ENCODE measurements at places on chromosomes 12 and 14.
A peak's percentile ranks its signal among the peaks of the same experiment; 100 is the strongest.

GRCh38 chr12:122420471-122421162 lies 1.9 kb downstream of the CLIP1 start:
- no peak for DNase-seq

- no peak for DNase-seq
These were observed 183.3 kb downstream of the CCDC59 start for GRCh38 chr12:82174936-82175335.

DNA sequence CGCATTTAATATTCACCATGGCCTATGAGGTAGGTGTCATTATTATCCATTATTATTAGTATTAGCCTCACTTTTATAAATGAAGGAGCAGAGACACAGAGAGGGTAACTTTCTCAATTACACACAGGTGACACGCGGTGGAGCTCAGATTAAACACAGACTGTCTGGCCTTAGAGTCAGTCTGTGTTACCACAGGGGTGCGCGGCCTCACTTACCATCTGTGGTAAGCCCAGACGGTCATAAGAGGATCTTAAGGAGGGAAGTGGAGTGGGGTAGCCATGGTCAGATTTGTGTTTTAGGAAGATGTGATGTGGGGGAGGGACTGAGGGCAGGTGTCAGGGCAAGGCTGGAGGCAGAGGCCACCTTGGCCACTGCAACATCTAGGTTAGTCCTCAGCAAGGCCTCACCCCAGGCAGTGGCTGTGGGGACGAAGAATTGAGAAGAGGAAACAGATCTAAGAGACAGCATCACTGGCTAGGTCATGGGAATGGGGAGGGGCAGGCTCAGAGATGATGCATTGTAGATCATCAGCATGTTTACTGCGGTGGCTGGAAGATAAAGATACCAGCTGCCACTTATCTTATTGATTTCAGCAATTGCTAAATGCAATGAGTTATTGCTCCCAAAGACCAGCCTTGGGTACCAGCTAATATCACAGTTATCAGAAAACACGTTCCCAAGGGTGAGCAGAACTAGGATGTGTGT lies 67.1 kb downstream of the SERPINA3 start:
- DNase-seq: no peak

GRCh38 chr14:64232095-64232838 lies 61.9 kb downstream of the ESR2 start:
- DNase-seq: peak; percentile 86

DNA sequence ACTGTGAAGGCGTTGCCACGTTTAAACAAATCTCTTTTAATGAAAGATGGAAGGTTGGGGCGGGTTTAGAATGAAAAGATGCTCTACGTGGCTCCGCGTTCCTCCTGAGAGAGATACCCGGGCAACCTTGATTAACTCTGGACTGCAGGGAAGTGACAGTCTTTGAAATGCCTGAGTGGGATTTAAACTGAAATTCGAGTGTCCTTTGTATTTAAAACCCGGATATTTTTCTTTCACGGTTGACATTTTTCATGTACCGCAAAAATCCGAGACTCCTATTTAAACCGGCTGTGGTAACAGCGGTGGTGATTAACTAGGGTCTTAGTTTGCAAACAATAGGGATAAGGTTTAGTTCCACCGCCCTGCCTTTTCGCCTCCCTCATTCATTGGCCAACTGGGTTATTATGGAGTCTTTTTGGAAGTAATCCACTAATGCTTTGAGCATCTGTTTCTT lies 707 bp downstream of the G2E3 start:
- DNase-seq: peak; percentile 55

DNA sequence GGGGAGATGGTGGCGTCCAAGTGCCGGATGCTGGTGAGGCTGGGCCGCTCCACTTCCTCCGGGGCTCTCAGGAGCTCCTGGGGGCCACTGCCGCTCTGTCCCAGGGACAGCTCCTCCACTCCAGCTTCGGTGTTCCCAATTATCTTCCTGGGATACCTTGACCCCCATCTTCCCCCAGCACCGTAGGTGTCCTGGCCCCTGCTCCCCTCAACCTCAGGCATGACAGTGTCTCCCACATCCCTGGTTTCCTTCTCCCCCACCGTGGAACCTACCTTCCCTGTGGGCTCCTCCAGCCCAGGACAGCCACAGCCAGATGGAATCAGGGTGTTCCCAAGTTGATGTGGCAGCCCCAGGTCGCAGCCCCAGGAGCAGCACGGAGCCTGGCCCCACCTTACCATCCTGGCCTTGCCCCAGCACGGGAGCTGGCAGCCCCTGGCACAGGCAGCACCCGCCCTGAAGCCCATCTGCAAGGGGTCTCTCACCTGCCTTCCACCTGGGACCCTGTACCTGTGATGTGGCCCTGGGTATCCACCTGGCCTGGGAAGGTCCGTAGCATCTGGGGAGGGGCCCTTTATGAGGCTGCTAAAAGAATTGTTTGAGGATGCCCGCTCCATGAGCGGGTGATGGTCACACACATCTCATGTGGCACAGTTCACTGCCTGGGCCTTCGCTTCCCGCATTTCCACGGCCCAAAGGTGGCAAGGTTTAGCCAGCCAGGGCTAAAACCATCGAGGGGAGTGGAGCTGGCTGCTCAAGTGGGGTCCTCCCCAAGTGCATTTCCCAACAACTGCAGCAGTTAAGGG lies 4.1 kb downstream of the TMEM121 start:
- DNase-seq: no peak

All from fibroblast of villous mesenchyme (primary cell).